ENCODE measurements at places on chromosomes 13 and 19.
A peak's percentile ranks its signal among the peaks of the same experiment; 100 is the strongest.

- peak; percentile 41 for DNase-seq
Observed at GRCh38 chr13:61170856-61171255, 244.8 kb downstream of the PCDH20 start.

DNA sequence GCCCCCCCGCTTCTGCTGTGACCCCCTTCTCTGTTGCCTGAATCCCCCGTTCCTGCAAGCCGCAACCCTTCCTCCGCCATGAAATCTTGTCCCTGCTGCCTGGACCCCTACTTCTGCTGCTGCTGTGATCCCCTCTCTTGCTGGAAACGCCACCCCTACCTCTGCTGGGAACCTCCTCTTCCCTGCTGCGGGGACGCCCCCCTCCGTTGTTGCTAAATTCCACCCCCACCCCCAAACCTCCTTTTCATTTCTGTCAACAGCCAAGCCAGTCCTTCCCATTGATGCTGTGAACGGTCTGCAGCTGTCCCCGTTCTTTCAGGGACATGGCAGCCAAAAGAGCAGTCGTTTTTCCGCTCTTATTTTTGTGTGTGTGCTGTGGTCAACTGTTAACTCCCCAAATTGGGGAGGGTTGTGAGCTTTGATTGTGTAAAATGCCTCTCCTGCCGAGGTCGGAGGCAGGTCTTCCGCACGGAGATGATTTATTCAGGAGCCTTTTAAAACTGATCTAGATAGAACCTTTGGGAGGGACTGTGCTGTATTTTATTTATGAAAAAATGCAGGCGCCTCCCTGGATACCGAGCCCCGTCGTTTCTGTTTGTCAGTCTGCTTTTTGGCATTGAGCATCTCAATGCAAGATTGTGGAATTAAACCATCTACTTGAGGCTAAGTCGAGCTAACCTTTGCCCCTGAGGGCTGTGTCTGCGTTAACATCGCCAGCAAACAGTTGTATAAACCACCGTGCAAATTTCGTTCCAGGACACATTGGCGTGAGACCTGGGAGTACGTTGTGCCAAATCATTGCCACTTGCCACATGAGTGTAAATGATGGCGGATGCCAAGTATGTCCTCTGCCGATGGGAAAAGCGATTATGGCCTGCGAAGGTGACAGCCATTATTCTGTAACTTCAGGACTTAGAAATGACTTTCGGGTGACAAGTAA, 27.9 kb upstream of the NDUFS7 start:
- DNase-seq = peak; percentile 81

DNA sequence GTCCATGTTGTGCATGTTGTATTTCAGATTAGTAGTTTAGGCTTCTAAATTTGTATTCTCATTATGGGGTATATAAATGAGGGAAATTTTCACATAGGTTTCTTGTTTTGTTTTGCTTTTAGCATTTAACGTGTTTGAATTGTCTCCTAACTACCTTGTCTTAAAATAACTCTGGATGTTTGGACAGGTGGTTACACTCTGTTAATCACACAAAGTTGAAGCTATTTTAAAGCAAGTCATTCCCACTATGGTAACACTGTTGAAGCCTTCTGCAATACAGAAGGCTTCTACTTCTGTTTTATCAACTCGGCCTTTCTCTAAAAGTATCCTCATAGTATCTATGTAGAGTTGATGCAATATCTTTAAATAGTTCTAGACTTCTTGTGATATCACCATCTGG, 245.3 kb upstream of the HTR2A start:
- DNase-seq = no peak

GRCh38 chr13:106517109-106517847, 18.2 kb downstream of the EFNB2 start:
- DNase-seq = no peak

DNA sequence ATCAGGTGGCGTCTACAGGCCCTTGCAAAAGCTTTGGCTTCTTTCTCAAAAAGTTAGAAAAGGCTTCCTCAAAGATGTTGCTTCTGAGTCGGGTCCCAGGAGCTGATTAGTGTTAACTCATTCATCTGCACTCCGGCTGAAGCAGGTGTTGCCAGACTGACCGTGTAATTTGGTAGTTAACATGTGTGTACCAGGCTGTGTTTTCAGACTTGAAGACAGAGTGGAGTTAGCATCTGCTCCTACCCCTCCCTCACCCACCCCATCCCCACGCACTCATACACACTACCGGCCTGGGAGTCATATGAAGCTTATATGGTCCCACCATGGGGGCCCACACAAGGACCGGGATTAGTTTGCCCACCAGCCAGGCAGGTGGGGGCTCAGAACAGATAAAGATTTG, 111.5 kb downstream of the DNAJC15 start:
- no peak for DNase-seq

DNA sequence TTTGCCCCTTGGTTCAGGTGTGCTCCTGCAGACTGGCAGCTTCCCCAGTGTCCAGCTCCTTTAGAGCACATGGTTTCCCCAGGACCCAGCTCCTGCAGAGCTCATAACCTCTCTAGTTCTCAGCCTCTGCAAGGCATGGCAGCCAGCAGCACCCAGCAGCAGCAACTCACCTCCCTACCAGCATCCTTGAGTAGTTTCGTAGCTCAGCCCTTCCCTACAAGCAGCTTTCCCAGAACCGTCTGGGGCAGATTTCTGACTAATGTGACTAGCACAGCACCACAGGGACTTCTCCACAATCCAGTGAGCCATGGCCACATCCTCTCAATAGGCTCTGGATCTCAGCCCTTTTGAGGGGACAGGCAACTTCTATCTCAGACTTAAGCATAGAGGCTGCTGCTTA, 14.1 kb upstream of the METTL21C start:
- no peak for DNase-seq

GRCh38 chr19:54105796-54106195, 3.1 kb downstream of the NDUFA3 start:
- no peak for DNase-seq

DNA sequence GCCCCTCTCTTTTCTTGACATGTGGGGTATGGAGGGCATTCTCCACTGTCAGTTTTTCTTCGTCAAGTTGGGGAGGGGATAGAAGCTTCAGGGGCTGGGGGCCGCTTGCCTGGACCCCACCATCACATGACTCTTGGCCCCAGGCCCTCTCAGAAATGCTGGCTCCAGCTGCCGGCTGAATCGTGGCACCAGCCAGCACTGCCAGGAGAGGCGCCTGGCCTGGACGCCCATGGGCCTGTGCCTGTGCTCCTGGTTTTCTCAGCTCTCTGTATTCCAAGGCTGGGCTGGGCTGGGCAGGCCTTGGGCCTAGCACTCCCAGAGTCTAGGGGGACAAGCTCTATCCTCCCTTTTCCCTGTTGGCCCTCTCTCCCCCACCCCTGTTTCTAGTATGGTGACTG, 38.6 kb downstream of the LYL1 start:
- DNase-seq = no peak

- no peak for DNase-seq
Observed at GRCh38 chr19:54612428-54612827, 17.9 kb upstream of the LILRB1 start.

DNA sequence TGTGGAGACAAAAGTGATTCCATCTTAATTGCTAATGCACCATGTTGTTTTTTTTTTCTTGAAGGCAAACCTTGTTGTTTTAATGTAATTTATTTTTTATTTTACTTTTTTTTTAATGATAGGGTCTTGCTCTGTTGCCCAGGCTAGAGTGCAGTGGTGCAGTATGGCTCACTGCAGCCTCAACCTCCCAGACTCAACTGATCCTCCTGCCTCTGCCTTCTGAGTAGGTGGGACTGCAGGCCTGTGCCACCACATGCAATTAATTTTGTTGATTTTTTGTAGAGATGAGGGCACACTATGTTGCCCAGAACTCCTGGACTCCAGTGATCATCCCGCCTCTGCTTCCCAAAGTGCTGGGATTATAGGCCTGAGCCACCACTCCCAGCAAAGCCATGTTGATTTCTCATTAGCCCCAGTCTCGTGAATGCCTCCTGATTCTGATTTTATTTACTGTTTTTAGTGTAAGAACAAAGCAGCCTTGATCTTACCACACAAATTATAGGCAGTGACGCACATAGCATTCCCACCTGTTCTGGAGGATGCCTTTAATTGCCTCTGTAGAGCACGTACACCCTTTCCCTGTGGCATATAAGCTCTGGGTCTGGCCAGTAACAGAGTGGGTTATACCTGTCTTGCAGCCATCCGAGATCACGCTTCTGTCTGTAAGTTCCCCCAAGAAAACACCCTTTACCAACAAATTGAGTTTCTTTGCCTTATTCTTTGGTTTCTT, 150.4 kb downstream of the GGACT start:
- peak; percentile 17 for DNase-seq

DNA sequence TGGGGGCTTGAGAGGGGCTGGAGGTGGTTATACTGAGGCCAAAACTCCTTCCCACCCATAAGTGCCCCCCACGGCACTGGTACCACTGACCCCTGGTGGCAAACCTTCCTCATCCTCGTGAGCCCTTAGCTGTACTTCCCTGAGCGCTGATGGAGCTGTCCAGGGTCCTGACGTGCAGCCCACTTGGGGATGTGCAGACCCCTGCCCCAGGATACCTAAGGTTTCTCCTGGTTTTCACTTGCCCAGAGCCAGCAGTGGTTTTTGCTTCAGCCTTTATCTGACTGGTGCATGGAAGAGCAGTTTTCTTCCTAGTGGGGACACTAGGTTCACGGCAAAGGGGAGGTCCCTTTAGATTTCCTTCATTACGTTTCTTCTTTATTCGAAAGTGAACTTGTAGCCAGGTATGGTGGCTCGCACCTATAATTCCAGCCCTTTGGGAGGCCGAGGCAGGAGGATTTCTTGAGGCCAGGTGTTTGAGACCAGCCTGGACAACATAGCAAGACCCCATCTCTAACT, 28.7 kb upstream of the KCTD15 start:
- DNase-seq = peak; percentile 40

DNA sequence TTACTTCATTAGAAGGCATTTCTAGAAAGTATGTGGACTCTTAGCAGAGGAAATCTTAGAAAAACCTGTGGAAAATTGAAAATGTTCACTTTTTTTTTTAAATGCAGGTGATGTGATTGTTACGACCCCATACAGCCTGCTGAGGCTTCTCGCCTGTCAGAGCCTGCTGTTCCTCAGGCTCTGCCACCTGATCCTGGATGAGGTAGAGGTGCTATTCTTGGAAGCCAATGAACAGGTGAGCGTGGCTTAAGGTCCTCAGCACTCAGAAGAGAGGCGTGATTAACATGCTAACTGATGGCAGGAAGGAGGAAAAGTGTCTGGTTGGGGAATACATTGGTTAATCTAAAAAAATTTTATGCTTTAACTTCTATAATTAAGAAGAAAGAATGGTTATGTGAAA, 71.4 kb downstream of the SLC7A9 start:
- DNase-seq = peak; percentile 42

DNA sequence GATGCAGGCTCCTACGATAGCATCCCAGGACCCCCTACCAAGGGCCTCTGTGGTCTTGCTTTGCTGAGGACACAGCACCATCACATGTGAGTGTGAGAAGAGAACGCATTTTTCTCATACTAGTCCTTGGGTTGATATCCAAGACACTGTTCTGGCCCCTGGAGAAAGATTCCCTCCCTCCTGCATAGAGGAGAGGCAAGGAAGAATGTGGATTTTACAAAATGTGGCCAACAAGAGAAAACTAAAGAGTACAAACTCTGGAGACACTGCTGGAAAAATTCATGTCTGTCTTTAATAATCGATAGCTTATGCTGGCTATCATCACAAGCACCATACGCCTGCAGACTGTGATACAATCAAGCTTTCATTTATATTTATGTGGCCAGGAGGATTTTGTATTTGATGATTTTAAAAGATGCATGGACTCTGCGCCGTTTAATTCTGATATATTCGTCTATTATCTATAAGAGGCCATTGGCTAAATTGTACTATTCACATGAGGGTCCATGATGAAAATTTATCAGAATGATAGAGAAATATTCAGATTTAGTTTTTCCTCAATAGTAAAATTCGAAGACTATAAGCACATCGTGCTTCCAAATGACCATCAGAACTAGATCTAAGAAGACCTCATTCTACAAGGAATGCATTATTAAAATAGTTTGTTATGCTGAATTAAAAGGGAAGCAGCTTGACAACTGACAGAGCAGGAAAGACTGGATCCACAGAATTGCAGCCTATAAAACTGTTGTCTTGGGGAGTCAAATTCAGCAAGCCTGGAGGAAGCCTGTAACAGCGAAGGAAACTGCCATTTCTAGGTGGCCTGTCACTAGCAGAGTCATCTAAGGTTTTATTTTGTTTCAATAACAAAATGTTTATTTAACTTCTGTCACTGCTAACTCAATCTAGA, 578.7 kb downstream of the DIAPH3 start:
- peak; percentile 59 for DNase-seq

DNA sequence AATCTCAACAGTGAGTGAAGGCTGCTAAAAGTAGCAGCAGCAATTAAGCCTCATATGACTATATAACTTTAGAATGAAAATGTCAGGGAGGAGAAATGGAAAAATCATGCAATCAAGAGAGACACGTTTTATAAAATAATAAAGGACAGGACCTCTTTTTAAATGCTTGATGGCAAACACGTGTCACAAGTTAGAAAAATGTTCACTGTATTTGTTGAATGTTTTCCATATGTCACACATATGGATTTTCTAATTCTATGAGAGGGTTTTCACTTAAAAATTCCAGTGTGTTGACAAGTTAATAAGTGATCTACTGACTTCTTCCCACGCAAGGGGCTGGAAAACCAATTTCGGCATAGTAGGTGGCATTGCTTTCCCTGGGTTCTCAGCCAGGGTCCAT, 27.7 kb upstream of the KCTD12 start:
- DNase-seq = peak; percentile 51

DNA sequence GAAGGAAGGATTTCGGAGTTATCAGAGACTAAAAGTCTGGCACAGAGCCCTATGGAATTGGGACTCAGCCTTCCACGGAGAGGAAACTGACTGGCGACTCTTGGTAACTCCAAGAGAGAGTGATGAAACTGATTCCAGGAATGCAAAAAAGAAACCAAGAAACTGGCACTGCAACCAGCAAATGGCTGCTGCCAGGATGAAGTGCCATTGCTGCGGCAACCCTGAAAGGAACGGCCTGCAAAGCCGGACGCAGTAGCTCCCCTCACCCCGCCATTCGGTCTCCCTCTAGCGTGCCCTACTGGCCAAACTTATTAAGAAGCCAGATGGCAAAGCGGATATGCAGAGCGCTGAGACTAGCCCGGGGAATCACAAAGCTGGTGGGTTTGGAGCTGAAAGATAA, 236.0 kb downstream of the PCDH9 start:
- DNase-seq = peak; percentile 76

- no peak for DNase-seq
Observed at GRCh38 chr19:39557811-39558623, 18.1 kb upstream of the EID2 start.

- DNase-seq = no peak
Observed at GRCh38 chr19:30936276-30936675, 413.0 kb downstream of the TSHZ3 start.

- DNase-seq = no peak
Observed at GRCh38 chr13:110627351-110627750, 12.0 kb downstream of the NAXD start.

DNA sequence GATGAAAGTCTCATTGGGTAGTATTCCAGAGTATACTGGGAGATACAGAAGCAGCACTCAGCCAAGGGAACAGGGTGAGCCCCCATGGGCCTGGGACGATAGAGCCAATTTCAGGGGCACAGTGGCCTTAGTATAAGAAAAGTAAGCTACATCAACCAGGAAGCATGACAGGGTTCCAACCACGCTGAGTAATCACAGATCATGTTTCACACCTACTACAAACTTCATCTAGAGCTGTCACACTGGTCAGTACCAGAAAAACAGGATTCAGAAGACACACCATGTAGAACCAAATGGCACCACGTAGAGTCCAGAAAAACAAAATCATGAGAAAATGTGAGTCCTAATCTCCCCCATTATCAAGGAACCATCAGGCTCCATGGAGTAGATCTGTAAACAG, 1292.4 kb upstream of the MIR17HG start:
- peak; percentile 5 for DNase-seq
